Tibial artery (tissue), 4 donors: ENCODE measurements at places on chromosomes 1 and 21.
A peak's percentile ranks its signal among the peaks of the same experiment; 100 is the strongest.

GRCh38 chr1:178634445-178634844, 90.6 kb upstream of the RALGPS2 start:
- no peak for DNase-seq

DNA sequence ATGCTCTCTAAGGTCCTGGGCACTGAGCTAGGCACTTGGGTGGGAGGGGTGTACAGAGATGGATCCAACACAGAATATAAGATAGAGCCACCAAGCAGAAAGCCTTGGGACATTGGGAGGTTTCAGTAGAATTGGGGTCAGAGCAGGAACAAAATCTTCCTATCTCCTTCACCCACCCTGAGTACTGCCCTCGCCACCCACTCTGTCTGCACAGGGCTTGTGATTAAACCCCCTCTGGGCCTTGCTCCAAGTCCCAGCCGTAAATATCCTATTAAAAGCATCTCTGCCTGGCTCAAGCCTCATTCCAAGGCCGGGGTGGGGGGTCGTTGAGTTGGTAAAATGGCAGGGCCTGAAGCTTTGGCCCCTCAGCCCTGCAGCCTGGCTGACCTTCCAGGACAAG, 166.7 kb downstream of the GRIK3 start:
- DNase-seq, result no peak

DNA sequence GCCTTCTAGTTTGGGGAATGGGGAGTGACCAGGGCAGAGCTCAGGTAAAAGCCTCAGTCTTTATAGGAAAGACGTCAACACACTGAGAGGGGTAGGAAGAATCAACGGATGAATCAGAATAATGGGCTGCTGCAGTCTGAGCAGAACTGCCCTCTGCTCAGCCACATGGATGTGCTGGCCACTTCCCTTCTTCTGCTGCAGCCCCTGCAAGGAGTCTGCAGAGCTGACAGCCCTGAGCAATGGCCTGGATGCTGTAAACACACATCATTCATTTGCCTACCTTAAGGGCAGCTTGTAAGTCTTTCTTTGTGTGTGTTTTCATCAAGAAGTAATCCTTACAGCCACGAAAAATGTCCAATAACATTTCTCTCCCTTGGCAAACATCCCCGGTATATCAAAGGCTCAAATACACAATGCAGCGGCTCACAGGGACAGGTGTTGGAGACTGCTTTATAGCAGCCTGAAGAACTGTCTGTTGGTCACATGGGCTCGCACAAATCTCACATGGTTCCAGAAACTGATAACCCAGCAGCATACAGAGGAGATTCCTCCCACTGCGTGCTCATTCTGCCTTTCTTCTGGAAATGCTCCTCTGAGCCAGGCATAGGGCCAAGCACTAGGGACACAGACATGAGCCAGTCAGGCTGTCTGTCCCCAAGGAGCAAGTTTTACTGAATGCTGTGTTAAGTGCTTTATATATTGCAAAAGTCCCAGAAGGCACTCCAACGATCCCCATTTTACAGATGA, 110.1 kb downstream of the HMGB4 start:
- DNase-seq, result no peak

DNA sequence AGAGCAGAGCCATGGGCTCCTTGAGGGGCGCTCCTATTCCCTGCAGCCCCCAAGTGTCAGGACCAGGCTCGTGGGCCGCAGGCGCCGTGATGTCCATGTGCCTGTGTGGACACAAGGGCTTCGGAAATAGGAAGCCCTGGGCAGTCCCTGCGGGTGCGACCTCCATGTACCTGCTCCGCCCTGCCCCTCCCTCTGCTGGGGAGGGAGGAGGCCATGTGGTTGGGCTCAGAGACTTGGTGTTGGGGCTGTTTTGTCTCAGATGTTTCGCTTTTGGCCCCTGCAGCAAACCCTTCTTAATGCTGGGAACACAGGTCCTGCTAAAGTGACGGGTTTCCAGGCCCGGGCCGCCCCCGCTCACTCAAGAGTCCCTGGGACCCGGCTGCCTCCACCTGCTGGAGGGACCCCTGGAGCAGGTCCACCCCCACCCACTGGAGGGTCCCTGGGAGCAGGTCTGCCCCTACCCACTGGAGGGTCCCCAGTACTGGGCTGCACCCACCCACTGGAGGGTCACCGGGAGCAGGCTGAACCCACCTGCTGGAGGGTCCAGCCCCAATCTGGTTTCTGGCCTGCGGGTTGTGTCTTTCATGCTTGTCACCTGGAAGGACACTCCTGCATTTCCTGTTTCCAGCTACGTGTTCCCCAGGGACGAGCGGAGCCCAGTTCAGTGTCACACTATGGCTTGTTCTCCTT, 156.5 kb downstream of the PEX14 start:
- DNase-seq, result peak; percentile 67

- DNase-seq, result no peak
Observed at GRCh38 chr1:70896224-70896623, 151.4 kb downstream of the PTGER3 start.

GRCh38 chr21:46229133-46229922, 754 bp upstream of the LSS start:
- DNase-seq, result no peak

DNA sequence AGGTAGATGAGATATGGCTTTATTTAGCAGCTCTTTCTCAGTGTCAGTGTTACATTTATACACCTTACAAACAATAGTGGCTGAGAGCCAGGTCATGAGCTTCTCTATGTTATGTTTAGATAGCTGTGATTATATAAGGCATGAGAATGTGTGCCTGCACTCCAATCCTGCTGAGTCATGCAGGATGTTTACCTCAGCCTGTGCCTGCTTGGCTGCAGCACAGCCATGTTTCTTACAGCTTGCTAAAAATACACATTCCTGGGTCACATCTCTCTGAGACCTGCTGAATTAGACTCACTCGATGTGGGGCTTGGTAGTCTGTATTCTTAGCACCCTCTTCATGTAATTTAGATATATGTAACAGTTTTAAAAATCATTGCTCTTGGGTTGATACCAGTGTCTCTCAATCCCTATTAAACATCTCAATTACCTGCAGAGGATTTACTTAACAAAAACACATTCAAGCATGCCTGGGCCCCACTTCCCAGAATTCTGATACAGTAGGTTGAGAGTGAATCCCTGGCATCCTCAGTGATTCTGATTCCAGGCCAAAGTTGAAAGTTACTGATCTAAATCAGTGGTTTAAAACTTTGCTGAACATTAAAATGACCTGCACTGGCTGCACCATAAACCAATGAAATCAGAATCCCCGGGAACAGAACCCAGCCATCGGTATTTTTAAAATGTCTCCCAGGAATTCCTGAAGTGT, 107.5 kb downstream of the GDAP2 start:
- peak; percentile 68 for DNase-seq

DNA sequence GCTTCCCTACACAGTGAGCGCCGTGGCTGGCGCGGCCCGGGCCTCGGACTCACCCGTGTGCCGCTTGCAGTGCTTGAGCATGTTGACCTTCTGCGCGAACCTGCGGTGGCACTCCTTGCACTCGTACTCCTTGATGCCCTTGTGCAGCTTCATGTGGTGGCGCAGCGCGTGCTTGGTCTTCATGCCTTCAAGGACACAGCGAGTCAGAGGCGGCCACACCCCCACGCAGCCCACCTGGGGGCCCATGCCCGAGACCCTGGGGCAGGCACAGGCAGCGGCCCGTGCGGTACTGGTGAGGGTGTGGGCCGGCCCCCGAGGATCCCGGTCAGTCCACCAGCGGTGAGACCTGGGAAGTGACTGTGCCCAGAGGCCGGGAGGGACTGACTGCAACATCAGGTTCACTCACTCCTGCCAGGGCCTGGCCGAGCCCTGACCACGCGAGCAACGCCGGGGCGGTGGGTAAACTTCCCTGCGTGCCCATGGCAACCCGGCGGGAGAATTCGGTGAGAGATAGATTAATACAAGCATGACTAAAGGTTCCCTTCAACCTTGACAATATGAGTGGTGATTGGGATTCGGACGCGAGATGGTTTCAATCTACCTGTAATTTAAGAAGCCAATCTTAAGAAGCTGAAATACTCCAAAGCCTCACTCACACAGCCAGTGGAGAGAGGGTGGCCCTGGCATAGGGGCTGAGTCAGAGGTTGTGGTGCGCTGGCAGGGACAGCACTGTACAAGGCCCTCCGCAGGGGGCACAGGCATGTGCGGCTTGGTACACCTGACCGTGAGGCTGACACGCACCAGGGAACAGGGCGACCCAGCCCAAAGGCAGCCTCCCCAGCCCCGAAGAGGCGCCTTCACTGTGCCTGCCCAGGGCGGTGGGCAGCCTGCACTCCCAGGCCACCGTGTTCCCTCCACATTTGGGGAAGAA, 49.1 kb upstream of the RIPK4 start:
- DNase-seq, result no peak

- no peak for DNase-seq
Observed at GRCh38 chr1:222927031-222927430, 112.2 kb downstream of the DISP1 start.

GRCh38 chr1:6871300-6871972, 86.2 kb downstream of the CAMTA1 start:
- no peak for DNase-seq

- no peak for DNase-seq
Observed at GRCh38 chr1:67771749-67772148, 61.5 kb downstream of the GNG12 start.

DNA sequence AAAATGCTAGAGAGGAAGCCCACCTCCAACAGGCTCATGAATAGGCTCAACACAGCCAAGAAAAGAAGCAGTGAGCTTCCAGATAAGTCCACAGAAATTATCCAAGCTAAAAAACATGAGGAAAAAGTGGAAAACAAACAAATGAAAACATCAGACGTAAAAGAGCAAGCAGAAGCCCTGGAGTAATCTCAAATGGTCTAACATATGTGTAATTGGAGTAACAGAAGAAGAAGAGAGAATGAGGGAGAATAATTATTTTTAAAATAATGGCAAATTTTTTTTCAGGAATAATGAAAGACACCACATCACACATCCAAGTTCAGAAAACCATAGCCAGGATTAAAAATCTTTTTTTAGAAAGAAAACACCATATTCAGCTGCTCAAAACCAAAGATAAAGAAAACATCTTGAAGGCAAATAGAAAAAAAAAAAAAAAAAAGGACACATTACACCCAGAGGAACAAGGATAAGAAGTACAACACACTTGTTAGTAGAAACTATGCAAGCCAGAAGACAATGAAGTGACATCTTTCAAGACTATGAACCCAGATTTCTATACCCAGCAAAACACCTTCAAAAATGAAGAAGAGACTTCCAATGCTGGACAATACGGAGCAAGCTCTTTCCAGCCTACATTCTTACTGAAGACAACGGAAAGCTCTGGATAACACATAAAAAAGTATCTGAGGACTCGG, 10.6 kb upstream of the SUMO3 start:
- DNase-seq, result no peak

DNA sequence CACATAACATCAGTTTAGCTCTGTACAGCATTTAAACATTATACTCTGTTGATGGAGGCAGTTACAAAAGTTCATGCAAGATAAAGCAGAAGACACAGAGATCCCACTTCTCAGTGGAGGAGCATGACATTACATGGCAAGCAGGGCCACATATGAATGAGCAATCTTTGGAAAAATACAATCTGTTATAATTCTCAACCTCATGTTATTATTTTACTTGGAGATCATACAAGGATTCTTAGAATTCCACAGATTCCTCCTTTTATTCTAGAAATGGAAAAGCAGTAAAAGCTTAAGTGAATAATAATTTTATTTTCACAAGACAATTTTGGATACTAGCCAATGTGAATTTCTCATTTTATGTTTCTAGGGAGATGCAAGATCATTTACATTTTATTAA, 66.6 kb downstream of the IFI44 start:
- no peak for DNase-seq

DNA sequence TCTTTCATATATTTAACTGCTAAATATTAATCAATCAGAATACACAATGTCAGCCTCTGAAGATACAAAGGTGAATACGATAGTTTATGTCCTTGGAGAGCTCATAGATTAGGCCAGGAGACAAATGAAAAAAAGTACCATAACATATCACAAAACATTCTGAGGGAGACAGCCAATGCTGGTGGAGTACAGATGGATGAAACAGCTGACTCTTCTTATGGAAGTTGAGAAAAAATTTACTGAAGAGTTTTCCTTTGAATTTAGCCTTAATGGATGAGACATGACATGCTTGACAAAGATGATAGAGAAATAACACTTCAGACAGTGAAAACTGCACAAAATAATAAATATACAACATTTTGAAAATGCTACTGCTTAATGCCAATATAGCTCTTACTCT, 193.5 kb downstream of the PDE4B start:
- no peak for DNase-seq

- DNase-seq, result no peak
Observed at GRCh38 chr1:204262506-204263253, 48.9 kb upstream of the GOLT1A start.

DNA sequence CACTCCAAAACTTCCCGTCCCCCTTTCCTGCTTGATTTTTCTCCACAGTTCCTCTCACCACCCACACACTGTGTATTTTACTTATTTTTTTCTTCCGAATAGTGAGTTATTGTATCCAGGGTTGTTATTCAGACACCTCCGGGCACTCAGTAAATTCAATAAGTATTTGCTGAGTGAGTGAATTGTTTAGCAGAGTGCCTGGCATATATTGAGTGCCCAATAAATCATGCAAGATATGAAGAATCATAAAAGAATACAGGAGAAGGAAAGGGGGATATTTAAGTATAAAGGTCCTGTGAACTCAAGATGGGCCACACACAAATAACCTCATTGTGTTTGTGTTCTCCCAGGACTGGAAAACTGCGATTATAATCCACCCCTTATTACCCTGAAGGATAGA, 139.9 kb downstream of the GALNT2 start:
- DNase-seq, result no peak

DNA sequence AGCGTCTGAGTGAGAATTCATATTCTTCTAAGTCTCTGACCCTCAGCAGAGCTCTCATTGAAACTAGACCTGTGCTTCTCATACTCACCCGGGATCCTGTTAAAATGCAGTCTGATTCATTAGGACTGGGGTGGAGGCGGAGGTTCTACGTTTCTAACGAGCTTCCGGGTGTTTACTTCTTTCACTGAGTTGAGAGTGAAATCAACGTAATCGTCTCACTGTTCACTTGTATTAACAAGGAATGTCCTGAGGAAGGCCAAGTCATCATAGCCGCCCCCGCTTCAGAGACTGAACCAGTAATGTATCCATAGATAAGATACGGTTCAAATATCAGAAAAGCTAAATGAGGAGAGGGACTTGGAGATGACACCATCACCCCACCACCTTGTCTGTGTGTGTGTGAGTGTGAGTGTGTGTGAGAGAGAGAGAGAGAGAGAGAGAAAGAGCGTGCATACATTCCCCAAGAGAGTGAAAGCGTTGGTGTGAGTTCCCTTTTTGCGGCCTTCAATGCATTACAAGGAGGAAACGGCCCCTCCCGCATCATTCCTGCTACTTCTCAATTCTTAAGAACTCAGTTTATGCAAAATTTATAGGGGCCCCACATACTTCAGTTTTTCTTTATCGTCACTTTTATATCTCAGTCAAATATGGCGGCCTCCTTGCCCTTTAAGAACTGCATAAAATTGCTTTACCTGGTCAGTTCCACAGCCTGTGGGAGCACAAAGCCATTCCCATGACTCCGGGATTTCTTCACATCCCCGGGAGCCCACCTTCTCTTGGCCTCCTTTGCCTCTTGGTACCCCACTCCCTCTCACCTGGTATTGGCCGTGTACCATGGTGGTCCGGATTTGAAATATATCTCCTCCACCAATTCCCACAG, 19.8 kb downstream of the KMO start:
- peak; percentile 65 for DNase-seq
